ENCODE measurements at places on chromosomes 5 and 9.

GRCh38 chr9:77386187-77386586 lies 208.9 kb downstream of the VPS13A start:
- no peak for DNase-seq

DNA sequence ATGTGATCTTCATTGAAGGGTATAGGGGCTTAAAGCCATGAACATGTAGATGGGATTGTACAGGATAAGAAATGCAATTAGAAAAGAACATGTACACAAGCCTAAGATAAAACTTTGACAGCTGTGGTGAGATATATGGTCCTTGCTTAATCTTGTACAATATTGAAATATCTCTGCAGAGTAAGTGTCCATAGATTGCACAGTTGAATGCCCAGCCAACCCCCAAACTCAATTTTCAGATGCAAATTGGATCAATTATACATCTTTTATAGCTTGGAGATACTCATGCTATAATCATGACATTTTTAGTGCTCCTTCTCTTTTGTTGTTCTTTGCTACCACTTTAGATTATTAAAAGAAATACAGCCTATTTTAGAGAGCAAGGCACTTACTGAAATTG lies 59.5 kb upstream of the CHSY3 start:
- no peak for DNase-seq

GRCh38 chr5:73387601-73388305 lies 60.8 kb downstream of the FOXD1 start:
- DNase-seq, result no peak

GRCh38 chr5:611731-612486 lies at the start of gene CEP72:
Gene CEP72 (plus strand): TSS chr5:612340. CDS start chr5:612362, 22 bp downstream.
- DNase-seq, result peak; percentile 97

- DNase-seq, result no peak
Observed at GRCh38 chr5:1515921-1516571, 7.7 kb downstream of the LPCAT1 start.

- no peak for DNase-seq
Observed at GRCh38 chr5:57561231-57561842, 78.7 kb upstream of the ACTBL2 start.
